ENCODE measurements at places on chromosomes 5 and 9.

DNA sequence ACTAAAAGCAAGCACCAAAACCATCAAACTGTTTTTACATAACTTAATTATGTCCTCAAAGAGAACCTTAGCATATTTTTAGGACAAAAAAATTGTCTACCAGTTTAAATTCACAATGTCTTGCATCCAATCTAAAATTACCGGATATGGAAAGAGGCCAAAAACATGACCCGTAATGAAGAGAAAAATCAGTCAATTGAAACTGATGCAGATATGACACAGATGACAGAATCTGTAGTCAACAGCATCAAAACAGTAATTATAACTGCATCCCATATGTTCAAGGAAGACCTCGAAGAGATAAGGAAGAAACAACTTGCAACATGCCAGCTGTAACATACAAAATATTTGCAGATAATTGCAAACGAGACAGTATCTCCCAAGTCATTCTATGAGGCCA lies 473.2 kb downstream of the SEMA5A start:
- DNase-seq: no peak

- no peak for DNase-seq
Measured at GRCh38 chr9:96294159-96294545, 7.8 kb downstream of the HSD17B3 start.

- no peak for DNase-seq
Measured at GRCh38 chr5:10768328-10768899, 7.4 kb upstream of the DAP start.

DNA sequence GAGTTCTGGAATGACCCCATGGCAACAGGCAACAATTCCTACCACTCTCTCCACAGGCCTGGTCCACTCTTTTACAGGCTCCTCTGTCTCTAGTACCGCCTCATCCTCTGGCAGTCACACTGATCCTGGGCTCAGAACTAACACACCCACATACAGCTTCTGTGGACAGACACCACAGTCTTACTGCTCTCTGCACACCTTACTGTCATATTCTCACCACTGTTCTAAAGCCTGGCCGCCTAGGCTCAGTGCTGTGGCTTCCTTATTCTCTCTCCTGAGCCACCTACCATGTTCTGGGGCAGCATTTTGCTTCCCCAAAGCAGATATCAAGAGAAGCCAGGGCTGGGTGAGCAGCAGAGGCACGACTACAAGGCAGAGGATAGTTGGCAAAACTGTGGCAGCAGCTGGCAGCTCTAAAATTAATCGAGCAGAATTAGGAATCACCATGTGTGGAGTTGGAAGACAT lies 14.8 kb downstream of the REEP5 start:
- no peak for DNase-seq

- DNase-seq: no peak
Measured at GRCh38 chr9:94577036-94577435, 16.6 kb downstream of the FBP2 start.

DNA sequence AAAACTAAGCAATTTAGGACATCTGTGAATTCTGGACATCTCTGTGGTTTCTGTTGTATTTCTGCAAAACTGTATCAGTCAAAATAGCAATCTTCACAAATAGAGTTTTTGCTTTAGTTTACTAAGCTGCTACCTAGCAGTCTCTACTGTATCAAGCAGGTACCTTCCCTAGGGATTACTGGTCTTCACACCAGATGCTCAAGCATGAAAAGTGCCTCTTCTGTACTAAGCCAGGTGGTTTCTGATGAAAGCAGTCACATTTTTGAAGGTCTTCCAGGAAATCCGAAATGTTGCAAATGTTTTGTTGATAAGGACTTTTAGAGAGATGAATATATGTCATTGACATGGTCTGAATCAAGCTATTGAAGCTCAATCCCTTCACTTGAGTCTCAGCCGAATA lies 540.0 kb downstream of the KCTD16 start:
- no peak for DNase-seq

DNA sequence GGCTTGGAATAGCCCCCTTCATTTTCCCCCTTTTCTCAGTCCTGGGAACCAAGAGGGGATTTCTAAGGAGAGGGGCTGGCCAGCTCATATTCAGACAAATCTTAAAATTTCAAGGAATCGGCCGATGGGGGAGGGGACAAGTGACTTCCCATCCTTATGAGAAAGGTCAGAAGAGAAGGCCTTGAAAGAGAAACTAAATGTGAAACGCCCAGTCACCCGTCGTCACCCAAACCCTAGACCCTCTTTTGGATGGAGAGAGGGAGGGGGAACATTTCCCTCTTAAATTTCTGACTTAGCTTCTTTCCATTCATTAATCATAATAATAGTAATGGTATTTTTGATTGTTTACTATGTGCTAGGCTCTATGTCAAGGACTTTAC lies 850 bp upstream of the CCL19 start:
- no peak for DNase-seq

DNA sequence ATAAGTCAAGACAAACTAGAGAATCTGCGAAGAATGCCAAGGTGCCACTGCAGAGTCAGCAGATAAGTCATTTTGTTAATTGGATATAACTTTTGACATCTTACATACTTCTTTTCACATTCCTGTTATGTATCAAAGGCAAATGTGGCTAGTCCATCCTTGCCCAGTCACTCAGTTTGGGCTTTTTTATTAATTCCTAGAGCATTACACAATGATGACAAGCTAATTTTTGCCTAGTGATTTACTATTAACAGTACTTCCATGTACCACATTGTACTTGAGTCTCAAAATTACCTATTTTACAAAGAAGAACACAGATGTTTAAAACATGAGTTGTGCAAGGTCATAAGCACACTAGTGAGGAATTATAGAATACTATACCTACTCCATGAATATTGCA lies 680.8 kb downstream of the DNAH5 start:
- DNase-seq: no peak

GRCh38 chr5:173790177-173790719 lies 97.9 kb upstream of the CPEB4 start:
- no peak for DNase-seq

- no peak for DNase-seq
Measured at GRCh38 chr5:2752821-2753439, 1.5 kb upstream of the IRX2 start.

- DNase-seq: no peak
Measured at GRCh38 chr9:15735083-15735857, 182.4 kb downstream of the CCDC171 start.

- DNase-seq: no peak
Measured at GRCh38 chr9:95819636-95820035, 55.9 kb upstream of the ERCC6L2 start.

DNA sequence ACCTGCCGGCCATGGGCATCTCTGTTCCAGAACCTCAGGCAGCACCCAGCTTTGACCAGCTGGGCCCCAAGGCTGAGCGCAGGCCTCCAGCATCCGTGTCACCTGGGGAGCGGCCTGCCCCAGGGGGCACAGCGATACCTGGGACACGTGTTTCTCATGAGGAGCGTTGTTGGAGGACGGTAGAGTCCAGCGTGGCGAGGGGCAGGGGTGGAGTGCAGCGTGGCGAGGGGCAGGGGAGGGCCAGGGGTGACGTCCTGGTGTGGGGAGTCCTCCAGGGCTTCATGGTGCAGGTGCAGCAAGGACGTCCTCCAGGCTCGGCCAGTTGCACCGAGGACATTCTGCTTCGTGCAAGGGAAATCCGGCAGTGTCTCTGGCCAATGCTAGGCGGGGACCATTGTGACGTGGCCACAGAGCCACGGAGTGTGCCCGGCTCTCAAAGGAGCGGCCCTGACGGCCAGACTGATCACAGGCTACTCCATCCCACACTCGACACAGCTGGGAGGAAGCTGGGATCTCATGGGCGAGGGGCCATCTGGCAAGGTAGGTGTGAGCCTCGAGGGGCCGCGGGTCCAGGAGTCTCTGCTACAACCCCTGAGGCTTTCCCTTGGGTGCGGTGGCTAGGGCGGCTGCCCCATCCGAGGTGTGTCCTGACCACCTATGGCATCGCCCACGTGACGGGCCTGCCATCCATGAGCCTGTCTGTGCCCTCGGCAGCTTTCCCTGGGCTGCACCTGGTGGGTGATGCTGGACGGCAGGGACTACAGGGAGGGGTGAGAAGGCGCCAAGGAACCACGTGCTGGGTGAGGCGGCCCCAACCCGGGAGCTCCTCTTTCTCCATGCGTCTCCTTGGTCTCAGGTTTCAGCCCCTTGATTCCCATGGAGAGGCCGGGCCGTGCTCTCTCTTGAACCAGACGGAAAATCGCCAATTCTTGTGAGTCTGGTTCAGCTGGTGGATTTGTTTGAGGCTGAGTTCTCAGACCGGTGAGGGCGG lies 33.8 kb downstream of the SLC9A3 start:
- no peak for DNase-seq

- no peak for DNase-seq
Measured at GRCh38 chr5:153900703-153901395, 137.9 kb downstream of the FAM114A2 start.

- no peak for DNase-seq
Measured at GRCh38 chr5:143235423-143235822, 168.1 kb downstream of the NR3C1 start.

DNA sequence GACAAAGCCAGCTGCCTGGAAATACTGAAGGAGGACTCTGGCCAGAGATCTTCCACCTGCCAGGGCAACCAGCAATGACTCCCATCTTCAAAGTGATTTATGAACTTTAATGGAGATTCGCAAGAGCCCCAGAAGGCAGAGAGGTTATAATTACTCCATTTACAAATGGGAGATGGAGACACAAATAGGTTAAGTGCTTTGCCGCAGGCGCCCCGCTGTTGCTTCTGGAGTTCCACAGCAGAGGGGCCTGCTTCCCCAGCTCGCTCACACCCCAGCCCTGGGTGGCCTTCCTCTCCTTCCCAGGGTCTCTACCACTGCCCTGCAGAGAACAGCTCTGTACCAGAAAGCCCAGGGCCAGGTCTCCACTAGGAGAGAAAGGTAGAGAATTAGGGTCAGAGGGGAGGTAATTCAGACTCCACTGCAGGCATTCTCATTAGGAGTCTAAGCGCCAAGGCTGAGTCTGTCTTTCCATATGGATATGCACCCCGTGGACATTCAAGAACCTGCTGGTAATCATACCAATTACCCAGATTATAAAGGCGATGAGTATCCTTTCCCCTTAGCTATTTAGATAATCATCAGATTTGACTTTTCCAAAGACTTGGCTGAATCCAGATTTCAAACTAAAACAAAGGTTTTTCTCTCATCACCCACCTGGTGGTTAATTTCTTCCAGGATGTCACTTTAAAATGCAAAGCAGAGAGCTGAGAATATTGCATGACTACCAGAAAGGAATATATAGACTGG lies 157.6 kb upstream of the TUT7 start:
- no peak for DNase-seq

DNA sequence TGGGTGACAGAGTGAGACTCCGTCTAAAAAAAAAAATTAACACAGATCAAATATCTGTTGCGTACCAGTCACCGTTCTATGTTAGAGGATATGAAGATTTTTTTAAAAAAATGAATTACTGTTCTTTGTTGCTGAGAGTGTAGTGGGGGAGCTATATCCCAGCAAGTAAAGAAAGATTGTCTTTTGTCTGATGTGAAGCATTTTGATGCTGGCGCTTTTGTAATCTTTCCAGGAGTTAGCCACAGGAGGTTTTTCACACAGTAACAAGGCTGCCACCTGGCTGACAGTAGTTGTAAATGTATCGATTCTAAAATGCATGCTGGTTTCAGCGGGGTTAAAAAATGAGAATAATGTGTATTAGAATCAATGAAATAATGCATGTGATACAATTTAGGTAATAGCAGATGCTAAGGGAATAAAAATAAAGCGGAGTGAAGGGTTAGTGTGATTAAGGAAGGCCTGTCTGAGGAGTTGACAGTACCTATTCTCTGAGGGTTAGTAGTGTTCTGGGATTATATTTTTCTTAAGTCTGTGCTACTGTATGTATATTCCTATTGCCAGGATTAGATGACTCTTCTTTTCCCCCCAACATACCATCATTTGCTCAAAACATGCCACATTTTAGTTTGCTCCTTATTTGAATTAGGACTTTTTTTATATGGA lies 3.4 kb downstream of the LMNB1 start:
- no peak for DNase-seq

DNA sequence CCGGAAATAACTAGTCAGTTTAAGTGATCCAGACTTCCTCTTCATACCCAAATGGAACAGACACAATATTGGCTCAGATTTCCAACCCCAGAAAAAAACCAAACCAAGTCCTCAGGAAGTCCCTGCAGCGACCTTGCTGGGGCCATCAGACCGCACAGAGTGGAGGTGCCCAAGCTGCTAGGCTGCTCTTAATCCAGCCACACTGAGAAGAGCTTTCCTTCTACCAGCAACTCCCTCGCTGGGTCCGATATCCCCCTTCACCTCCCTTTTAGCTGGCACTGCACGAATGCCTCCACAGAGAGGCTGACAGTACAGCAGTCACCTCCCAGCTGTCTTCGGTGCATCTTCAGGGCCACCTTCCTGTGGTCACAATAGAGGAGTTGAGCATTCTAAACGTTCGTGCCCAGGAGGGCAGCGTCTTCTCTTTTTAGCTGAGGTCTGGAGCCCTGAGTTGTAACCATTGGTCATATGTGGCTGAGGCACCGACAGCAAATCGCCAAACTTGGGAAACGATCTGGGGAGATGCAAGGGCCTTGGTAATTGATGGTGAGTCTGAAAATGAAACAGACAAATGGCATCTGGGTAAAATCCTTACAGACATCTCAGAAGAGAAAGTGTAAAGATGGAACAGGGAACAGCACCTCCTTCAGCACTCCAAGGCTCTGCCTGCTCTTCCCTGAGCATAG lies 5.7 kb downstream of the NAIF1 start:
- DNase-seq: no peak

DNA sequence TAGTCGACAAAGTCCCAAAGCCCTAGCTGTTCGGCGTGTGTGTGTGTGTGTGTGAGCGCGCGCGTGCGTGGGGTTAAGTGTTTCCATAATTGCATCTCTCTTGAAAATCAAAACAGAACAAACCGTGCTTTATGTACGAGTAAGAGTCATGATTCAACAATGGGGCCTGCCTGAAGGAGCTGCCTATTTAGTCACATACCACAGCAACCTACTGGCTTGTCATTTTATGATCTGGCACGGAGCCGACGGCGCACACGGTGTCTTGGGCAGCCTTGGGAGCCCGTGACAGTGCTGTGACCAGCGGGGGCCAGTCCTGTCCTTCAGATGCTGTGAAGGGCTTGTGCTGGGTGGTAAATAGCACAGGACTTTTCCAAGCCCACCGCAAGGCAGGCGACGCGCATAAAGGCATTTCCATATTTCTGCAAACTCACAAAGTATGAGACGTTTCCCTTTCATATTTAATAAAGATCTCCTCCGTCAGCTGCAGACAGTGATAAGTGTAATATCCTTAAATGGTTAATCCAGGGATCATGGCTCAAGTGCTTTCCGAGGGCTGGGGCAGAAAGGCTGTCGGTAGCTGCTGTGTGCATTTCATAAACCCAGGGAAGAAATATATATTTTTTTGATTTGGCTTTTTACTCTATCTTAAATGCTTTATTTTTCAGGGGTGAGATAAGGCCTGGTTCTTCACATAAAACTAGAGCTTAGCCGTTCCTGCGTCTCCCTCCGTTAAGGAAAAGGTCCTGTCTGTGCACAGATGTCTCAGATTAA lies 270.2 kb upstream of the IRX1 start:
- DNase-seq: no peak

DNA sequence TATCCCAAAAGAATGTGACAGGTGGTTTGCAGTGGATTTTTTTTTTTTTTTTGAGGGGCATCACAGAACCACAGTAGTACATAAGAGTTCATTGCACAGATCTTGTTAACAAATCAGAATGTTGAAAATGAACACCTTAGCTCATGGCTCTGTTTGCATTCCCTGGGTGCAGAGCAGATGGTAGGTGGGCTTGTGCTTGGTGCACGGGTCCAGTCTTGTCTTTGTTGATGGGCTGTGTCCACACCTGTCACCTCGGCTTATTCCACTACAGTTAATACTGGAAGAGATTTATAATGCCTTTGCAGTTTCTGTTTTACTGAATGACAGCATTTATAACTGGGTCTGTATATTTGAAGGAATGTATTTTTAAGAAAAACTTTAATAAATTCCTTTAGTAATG lies 146.6 kb downstream of the KDM4C start:
- DNase-seq: no peak
